ENCODE measurements at places on chromosomes 5 and 9.

- no peak for DNase-seq
These were observed 332.3 kb upstream of the KLF9 start for GRCh38 chr9:70746760-70747159.

DNA sequence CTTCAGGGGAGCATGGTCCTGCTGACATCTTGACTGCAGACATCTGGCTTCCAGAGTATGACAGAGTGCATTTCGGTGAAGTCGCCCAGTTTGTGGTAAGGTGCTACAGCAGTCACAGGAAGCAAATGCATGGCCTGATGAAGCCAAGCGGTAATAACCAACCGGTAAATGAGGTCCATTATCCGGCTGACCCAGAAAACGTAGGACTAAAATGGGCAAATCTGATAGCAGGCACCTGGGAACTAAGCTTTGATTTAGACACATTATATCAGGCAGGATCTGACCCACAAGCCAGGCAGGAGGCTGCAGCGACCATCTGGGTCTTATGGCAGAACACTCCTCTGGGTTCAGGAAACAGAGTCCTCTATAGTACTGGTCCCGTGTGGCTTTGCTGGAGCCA is 454.6 kb downstream of the GADD45G start:
- DNase-seq, result no peak

GRCh38 chr5:127486471-127486870 is 31.0 kb upstream of the PRRC1 start:
- no peak for DNase-seq

DNA sequence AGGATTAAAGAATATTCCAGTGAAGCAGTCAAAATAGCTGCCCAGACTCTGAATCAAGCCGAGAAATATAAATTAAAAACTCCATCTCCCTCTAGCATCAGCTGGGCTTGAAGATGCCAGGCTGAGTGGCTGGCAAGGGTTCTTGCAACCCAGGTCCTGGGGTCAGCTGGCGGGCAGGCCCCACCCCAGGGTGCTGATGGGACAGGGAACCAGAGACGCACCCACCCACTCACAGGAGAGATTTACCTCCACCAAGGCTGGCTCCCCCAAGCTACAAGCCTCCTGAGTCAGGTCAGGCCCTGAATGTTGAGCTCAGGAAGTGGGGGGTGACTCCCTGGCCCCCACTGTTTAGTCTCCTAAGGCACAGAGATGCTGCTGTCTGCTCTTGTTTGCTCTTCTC is 83.9 kb upstream of the HSPA9 start:
- DNase-seq, result peak; percentile 22

DNA sequence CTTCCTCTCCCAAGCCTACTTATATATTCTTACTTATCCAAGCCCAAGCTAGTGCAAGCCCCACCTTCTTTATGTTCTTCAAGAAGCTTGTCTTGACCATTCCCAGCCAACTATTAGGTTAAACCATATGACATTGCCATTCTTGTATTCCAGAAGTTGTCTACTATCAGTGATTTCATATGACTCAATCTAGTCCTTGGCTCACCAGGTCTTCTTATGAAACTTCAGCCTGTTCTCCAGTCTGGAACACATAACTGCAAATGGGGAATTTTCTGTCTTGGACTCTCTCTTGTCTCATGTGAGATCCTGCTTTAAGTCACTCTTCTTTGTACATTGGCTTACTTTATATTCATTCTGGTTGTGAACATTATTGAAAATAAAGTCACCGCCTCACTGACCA is 130.7 kb downstream of the TTLL11 start:
- DNase-seq, result no peak

DNA sequence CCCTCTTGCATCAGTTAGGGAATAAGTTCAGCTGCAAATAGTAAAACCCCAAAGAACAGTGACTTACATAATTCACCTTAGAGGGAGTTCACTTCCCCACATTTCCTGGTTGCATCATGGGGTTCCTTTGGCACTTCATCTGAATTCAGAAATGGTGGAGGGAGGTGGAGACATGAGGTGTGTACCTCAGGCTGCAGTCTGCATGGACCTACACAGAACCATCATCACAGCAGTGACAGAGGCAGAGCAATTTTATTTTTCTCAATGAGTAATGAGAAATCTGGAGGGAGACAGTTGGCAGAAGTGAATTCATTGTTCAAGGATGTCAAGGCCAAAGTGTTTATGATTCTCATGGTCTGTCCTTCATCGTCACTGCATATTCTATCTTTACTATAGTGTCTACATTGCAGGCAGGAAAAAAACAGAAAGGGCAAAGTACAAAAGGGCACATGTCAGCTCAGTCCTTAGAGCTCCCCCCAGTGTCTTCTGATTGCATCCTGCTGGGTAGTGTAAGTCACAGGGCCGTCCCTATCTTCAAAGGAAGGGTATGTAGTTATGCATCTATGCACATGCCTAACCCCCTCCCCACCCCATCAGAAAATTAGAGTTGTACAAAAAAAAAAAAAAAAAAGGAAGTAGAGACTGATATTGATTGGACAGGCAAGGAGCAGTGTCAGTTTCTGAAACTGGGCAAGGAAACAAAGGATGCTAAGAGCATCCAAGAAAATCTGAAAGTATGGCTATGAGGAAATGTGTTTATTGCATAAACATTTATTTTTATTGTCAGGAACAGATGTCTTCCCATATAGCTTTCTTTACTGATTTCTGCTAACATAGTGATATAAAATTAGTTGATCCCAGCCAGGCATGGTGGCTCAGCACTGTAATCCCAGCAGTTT is 132.7 kb upstream of the APC start:
- DNase-seq, result no peak

- DNase-seq, result peak; percentile 30
These were observed 2.9 kb upstream of the LPCAT1 start for GRCh38 chr5:1526681-1527131.

DNA sequence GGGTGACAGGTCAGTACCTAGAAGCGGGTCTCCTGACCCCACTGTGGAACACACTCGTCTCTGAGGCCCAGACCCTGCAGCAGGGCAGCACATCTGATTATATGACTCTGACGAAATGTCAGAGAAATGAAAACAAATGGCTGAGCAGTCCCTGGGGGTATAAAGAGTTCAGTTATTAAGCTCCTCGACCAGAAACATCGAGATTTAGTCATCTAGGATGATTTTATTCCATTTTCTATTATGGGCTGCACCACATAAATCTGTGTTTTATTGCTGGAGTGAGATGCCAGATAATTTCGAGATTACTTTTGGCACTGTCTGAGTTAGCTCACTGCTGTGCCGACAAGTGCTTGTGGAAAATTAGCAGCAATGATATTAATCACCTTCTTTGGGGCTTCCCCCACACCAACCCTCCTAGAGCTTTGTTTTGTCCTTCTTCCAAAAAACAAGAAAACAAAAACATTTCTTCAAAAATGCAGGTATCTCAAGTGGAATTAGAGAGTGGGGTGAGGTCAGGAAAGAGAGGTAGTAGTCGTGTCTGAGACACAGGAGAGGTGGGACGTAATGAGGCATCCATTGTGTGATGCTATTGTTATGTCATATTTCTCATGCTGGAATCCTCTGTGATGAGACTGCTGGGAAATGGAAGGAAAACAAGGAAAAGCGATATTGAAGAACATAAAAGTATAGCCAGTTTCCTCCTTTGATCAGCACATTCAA is 495.5 kb downstream of the DMAC1 start:
- no peak for DNase-seq

- no peak for DNase-seq
These were observed 437.8 kb upstream of the ARRDC3 start for GRCh38 chr5:91820874-91821273.

Measured in sciatic nerve (tissue), 2 donors.